Stimulated activated CD8-positive, alpha-beta memory T cell treated with anti-CD3 and anti-CD28 coated beads, Interleukin-4, amount 100 ng/mL, for 4 hours (primary cell): ENCODE measurements at places on chromosomes 1 and 21.
A peak's percentile ranks its signal among the peaks of the same experiment; 100 is the strongest.

DNA sequence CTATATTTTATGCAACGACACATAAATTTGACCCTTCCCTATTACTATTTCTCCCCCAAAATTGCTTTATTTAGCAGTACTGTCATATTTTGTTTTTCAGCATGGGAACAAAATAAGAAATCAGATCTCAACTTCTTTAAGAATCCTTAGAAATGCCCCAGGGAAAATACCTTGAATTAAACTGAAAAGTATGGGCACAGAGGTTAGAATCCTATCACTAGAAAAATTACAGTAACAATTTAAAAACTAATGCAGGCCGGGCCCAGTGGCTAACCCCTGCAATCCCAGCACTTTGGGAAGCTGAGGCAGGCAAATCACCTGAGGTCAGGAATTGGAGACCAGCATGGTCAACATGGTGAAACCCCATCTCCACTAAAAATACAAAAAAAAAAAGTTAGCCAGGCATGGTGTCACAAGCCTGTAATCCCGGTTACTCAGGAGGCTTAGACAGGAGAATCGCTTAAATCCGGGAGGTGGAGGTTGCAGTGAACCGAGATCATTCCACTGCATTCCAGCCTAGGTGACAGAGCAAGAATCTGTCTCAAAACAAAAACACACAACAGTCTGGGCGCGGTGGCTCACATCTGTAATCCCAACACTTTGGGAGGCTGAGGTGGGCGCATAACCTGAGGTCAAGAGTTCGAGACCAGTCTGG, 51.4 kb downstream of the GNB1 start:
- no peak for DNase-seq

DNA sequence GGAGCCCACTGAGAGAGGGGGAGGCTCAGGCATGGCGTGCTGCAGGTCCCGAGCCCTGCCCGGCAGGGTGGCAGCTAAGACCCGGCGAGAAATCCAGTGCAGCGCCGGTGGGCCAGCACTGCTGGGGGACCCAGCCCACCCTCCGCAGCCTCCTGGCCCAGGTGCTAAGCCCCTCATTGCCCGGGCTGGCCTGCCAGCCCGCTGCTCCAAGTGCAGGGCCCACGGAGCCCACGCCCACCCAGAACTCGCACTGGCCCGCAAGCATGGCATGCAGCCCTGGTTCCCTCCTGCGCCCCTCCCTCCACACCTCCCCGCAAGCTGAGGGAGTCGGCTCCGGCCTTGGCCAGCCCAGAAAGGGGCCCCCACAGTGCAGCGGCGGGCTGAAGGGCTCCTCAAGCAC, 61.5 kb downstream of the C21orf91 start:
- no peak for DNase-seq

DNA sequence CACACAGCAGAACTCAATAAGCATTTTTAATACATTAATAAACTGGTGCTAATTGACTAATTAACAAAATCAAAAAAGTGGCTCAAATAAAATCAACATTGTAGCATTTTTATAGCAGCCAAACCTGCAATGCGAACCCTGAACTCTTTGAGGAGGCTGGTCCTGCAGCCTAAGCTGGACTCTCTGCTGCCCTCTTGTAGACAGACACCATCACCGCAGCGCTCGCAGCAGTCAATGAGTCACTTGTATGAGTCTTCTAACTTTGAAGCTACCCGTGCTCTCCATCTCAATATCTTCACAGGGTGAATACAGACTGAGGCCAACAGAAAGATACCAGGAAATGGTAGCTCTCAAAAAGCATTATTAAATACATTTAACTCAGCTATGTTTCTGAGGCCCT, 9.7 kb upstream of the KRTAP7-1 start:
- DNase-seq: peak; percentile 0

- no peak for DNase-seq
Measured at GRCh38 chr21:33587792-33588484, 546 bp downstream of the DONSON start.

GRCh38 chr1:115325874-115326273, 12.2 kb downstream of the NGF start:
- no peak for DNase-seq
